ENCODE measurements at places on chromosomes 4 and X.

DNA sequence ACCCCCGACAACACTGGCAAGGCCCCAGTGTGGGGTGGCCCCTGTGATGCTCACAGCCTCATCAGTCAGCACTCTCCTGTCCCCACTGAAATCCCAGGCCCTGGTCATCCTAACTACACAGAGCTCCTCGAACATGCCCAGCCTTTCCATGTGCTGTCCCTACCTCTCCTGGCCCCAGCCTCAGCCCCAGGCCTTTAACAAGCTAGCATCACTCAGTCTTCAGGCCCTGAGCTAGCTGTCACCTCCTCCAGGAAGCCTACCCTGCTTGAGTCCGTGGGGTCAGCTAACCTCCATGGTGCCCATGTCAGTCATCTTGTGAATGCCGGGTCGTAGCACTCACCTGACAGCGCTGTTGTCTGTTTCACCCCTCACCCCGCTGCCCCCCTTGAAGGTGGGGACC, 25.6 kb upstream of the C4orf50 start:
- no peak for DNase-seq

GRCh38 chr4:14254252-14254651, 626.7 kb upstream of the BOD1L1 start:
- no peak for DNase-seq

DNA sequence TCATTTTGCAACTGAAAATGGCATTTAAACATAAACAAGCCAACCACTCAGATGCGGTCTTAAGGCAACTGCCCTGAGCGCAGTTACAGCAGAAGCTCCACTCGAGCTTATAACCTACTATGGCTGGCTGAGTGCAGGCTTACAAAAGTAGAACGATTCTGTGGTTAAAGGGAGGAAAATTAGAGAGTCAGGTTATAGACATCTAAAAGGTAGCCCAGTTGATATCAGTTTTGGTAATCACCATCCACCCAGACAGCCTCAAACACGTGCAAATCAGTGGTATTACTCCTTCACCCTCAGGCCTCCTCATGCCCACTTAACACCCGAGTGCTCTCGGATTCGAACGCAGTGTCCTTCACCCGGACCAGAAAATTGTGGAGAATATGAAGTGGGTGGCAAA, 3.1 kb downstream of the LEF1 start:
- no peak for DNase-seq

GRCh38 chr4:26819026-26819425, 41.6 kb upstream of the STIM2 start:
- DNase-seq, result no peak

DNA sequence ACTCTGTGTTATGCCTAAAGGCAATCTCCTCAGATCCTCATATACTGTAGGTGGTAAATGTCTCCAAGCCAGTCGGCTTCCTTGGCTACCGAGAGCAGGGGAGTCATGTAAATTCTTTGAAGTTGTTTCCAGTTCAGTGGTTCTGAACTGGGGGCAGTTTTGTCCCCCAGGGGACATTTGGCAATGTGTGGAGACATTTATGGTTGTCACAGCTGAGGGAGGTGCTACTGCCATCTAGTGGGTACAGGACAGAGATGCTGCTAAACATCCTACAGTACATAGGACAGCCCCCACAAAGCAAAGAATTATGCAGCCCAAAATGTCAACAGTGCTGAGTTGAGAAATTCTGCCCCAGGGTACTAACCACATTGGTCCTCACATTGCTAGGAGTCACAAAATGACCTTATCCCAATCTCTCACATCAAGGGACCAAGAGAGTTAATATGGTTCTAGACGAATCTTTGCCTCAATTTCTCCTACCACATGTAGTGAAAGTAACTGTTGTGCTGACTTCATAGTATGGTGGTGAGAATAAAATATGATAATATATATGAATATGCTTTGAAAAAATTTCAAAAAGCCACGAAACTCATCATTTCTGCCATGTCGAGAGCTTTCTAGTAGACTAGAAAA, 104.4 kb upstream of the ARHGAP24 start:
- DNase-seq, result no peak

DNA sequence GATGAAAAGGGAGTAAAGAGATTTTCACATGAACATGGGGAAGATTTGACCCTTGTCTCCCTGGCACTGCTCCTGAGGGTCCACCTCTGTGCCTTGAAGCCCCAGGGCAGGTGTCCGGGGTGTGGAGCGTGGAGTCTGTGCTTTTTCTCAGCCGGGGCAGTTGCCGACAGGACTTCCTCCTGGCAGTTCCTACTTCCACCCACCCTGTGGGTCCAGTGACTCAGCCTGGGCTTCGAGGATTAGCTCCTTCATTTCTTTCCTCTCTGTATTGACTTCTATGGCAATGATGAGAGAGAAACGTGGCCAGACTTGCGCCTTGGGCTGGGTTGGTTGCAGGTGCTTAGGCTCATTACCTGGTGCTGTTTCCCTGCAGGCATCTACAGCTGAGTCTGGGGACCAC, 35.9 kb upstream of the CLCN4 start:
- no peak for DNase-seq

DNA sequence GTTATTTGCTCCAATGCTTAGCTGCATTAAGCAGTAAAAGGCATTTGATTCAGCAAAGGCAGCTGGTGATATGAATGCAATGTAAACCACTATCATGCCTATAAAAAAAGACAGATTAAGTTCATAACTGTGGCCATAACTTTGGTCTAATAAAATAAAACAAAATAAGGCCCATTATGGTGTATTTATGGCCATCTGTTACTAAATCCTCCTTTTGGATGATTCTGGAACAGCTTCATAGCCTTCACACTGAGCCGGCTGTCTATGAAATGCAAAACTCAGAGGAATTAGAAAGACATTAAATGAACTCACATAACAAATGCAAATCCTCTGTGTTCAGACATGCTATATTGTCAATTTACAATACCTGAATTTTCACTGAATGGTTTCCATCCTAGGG, 223.7 kb upstream of the FAT4 start:
- DNase-seq, result no peak

- DNase-seq, result no peak
These were observed 22.1 kb downstream of the UBE2K start for GRCh38 chr4:39719804-39720580.

- no peak for DNase-seq
These were observed 13.3 kb downstream of the ACOX3 start for GRCh38 chr4:8427262-8427661.

DNA sequence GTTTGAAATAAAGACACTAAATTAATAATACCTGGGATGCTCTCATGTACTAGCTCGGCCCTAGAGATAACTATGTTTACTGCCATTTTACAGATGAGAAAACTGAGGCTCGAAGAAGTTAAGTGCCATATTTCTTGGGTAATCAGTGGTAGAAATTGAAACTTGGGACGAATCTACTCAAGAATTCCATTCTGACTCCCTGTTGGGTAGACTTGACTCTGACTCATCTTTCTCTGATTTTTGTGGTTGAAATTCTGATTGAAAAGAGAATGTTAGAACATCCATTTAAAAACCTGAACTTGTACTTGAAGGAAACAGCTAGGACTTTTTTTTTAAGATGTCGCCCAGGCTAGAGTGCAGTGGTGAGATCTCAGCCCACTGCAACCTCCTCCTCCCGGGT, 50.1 kb upstream of the NSUN7 start:
- DNase-seq, result no peak

- no peak for DNase-seq
These were observed 207.4 kb downstream of the ADAM29 start for GRCh38 chr4:175125410-175126068.

- no peak for DNase-seq
These were observed 30.5 kb upstream of the PRKX start for GRCh38 chrX:3743801-3744439.
